ENCODE measurements at places on chromosomes 4 and X. TPM values are rescaled to one million over a fixed set of nuclear protein-coding genes. Genes with fewer than 3 reads are reported as not detected.

- DNase-seq: peak; percentile 55
Measured at GRCh38 chrX:79325263-79325958, 41.7 kb downstream of the ITM2A start.

DNA sequence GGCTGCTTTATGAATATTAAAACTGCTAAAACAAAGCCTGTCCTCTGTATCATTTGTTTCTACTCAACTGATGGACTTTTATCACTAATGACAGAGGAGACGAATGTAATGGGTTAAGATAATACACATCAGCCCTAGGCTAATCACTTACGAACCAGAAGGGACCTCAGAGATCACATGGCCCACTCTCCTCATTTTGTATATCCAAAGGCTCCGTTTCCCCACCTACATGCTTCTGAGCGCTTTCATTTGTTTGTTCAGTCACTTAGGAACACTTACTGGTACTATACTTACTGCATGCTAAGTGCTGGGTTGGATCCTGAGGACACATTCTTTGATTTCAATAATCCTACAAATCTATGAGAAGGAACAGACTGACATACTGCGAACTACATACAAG lies 169.3 kb downstream of the CEP135 start:
- DNase-seq: no peak

DNA sequence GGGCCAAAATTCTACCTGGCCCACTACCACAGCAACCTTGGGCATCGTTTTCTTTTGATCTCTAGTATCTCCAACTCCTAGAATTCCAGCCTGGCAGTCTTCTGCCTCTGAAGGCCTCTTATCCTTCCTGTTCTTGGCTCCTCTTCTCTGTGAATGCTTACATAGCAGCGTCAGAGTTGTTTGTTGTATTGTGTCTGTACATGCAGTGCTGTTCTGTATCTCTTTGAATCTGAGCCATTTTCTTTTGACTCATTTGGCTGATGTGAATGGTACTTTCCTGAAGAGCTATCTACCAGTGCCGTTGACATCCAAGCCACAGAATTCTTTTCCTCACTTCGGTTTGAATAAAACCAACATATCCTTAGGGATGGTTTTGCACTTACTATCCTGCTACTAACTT lies 79.2 kb downstream of the TMEM164 start:
- no peak for DNase-seq

DNA sequence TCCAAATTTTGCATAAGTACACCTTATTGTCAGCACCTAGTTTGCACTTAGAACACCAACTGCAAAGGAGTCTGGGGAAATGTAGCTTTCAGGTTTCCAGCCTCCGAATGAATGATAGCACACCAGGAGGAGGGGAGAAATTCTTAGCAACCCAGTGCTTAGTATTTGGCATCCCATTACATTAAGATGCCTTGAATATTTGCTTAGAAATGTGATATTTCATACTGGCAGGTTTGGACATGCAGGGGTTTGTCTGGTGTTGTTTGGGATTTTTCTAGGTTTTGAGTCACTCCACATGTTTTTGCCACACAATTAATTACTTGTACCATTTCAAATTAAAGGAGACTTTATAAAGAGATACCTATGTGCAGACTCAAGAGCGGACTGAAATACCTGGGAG lies 60.3 kb upstream of the CAMK2D start:
- DNase-seq: no peak

DNA sequence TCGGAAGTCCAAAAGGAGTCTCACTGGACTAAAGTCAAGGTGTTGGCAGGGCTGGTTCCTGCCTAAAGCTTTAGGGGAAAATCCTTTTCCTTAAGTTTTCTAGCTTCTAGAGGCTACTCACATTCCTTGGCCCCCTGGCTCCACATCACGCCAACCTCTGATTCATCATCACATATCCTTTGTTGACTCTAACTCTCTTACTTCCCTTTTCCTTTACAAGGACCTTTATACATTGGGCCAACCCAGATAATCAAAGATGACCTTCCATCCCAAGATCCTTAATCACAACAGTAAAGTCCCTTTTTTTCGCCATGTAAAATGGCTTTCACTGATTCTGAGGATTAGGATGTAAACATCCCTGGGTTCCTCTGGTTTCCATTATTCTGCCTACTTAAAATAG lies 146.4 kb upstream of the DCAF8L1 start:
- DNase-seq: no peak

DNA sequence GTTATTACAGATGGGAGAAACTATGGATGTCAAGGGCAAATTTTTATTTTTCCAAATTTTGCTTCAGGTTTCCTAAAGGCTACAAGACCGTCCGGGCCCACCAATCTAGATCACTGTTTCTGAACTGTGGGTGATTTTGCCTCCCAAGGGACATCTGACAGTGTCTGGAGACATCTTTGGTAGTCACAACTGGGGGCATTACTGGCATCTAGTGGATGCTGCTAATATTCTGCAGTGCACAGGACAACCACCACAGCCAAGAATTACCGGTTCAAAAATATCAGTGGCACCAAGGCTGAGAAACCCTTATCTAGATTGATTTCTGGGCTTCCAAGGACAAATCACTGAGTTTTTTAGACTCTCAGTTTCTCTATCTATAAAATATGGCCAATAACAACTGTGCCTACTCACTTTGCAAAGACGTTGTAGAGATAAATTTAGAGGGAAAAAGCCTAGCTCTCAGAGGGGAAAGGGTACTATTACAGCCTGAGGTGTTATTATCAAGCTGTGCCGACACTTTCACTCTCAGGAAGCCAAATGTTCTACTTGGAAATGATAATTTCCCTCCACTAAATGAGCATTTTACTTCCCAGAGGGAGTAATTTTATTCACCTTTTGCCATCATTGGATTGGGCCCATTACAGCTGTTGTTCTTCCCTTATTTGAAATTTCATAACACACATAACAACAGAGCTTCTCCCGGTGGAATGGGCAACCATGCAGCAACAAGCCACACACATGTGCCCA lies 442.1 kb downstream of the CENPC start:
- no peak for DNase-seq

DUX4 gene
- total RNA-seq: not detected

TMEM150C gene
- not detected for total RNA-seq

TRPC5OS gene
- not detected for total RNA-seq

Data from activated naive CD4-positive, alpha-beta T cell treated with anti-CD3 and anti-CD28 coated beads for 36 hours (primary cell).